ENCODE measurements at places on chromosomes 11 and 22. TPM values are rescaled to one million over a fixed set of nuclear protein-coding genes. Genes with fewer than 3 reads are reported as not detected.

- DNase-seq = no peak
Measured at GRCh38 chr11:1067812-1068496, 6.7 kb upstream of the MUC2 start.

GRCh38 chr11:65918211-65919140, at the start of gene C11orf68:
C11orf68 (minus strand) TSS chr11:65919062; CDS start chr11:65919031, 31 bp downstream.
- no peak for DNase-seq

- no peak for DNase-seq
Measured at GRCh38 chr11:13276454-13276831, 1.1 kb upstream of the BMAL1 start.

GRCh38 chr11:32224580-32224979, 133.7 kb downstream of the RCN1 start:
- DNase-seq = no peak

GRCh38 chr22:32920734-32921133, 119.2 kb downstream of the TIMP3 start:
- no peak for DNase-seq

- no peak for DNase-seq
Measured at GRCh38 chr11:133325711-133326110, 206.6 kb downstream of the OPCML start.

GRCh38 chr11:46003572-46003971, 81.1 kb downstream of the LARGE2 start:
- DNase-seq = no peak

- no peak for DNase-seq
Measured at GRCh38 chr22:17780116-17780740, 6.0 kb upstream of the BID start.

- DNase-seq = no peak
Measured at GRCh38 chr11:79139900-79140299, 300.9 kb downstream of the TENM4 start.

DNA sequence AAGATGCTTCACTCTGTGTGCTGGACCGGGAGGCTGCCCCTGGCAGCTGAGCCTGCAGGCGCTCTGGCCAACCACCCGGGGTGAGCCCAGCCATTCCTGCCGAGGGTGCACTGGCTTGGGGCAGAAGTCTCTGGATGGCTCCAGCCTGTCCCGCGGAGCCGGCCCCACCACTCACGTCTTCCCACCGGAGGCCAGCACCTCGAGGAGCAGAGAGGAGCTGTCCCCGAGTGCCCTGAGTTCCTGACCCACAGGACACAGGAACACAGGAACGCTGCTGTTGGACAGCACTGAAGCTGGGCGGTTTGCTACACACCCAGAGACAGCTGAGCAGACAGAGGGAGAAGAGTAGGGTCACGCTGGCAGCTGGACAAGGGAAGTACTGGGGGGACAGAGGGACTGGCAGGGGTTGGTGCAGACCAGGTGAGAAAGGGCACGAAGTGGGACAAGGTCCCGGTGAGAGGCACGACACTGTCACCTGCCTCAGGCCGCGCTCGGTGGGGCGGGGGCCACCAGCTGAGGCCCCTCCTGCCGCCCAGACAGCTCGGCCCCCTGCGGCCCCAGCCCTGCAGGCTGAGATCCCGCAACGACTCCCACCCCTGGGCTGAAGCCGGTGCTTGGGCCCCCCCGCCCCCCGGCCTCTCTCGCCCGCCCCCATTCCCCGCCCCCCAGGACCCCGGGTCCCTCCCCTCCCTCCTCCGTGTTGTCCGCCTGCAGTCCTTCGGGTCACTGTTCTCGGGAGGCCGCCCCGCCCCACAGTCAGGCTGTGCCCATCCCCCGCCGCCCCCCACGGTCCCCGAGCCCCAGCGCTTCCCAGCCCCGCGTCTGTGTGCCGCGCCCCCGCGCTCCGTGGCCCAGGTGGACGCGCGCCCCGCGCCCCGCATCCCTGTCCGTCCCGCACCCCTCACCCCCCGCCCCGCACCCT, 624 bp upstream of the B4GALNT4 start:
- DNase-seq = no peak

- DNase-seq = no peak
Measured at GRCh38 chr22:31083377-31083768, 2.3 kb downstream of the SMTN start.

- no peak for DNase-seq
Measured at GRCh38 chr11:69667619-69668604, 7.2 kb downstream of the LTO1 start.

- DNase-seq = no peak
Measured at GRCh38 chr11:83520849-83521248, 234.7 kb upstream of the CCDC90B start.

GRCh38 chr11:67120881-67121710, 2.0 kb downstream of the KDM2A start:
- no peak for DNase-seq

- DNase-seq = no peak
Measured at GRCh38 chr11:44548032-44548695, 17.3 kb upstream of the CD82 start.

The OR52I1 gene
- 0.07 TPM for polyA plus RNA-seq

The NOX4 gene
- not detected for polyA plus RNA-seq

The CNTF gene
- not detected for polyA plus RNA-seq

The IL18BP gene
- polyA plus RNA-seq = 14.4 TPM

The SEC14L2 gene
- 20.7 TPM for polyA plus RNA-seq

All from naive thymus-derived CD4-positive, alpha-beta T cell (primary cell).